Body of pancreas (tissue), 4 donors: ENCODE measurements at places on chromosomes 5 and 9.

- no peak for DNase-seq
Observed at GRCh38 chr5:57004800-57005199, 52.9 kb upstream of the MIER3 start.

DNA sequence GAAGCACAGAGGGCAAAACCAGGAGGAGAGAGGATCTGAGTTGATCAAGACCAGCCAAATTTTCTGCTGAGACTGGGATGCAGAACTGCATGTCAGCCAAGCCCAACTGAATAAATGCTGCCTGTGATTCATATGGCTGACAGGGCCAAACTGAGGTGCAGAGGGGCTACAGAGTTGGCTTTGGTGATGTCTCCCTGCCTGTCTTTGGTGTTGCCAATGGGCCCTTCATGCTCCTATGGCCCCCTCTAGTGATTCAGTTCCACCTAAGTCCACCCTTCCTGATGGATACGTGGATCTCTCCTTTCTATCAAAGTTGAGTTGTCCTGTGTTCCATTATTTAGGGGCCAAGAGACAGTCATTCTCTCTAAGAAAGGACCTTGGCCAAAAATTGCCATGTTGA is 163.6 kb upstream of the TLE4 start:
- DNase-seq: no peak

DNA sequence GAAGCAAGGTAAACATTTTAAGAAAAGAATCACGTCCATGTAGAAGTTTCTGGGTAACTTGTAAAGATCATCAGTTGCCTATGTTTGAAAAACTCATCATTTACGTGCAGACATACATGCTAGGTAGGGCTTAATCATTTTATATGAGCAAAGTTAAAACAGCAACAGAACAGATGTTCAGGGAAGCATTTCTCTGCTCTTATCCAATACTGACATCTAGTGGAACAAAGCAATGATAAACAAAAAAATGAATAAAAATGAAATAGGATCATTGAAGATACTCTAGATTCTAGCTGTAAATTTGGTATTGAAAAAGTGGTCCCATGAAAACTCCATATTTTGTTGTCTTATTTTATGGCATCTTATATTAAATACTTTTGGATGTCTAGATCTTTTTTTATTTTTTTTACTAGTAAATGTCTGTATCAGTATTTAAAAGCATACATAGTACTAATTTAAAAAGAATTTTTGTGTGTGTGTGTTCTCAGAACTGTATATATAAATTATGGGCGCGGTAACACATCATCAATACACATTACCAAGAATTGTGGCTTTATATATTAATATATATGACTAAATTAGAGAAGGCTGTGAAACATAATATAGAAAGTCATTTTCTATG is 1050.2 kb downstream of the CDH12 start:
- no peak for DNase-seq

DNA sequence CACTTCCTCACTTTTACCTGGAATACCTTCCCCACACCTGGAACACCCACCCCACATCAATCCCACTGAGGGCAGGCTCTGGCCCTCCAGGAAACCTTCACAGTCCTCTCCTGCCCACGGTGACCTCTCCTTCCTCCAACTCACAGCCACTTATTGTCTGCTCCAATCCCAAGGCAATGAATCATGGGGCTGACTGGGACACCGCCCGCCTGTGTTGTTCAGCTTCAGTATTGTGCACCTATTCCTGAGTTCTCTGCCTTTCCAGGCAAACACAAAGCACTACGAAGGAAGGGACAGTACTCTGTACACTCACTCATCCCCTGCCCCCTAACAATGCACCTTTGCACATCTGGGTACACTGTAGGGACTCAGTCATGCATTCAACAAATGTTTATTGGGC is 7.3 kb downstream of the PCDH1 start:
- no peak for DNase-seq

DNA sequence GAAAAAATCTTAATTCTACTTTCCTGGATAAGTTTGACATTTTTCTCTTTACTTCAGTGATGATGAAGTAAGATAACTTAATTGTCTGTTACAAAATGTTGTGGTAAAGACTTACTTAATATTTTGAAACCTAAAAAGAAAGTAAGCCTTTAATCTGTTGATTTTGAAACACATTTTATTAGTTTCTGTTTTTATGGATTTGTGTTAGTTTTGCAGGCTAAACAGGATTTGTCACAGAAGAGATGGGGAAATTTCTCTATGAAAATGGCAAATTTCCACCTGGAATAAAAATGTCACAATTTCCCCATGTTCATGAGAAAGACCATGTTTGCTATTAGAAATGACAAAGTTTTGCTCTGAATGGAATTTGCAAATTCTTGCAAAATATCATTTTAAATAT is 237.1 kb downstream of the RFX3 start:
- DNase-seq: no peak

GRCh38 chr9:117073071-117073470 is 341.8 kb downstream of the ASTN2 start:
- no peak for DNase-seq

DNA sequence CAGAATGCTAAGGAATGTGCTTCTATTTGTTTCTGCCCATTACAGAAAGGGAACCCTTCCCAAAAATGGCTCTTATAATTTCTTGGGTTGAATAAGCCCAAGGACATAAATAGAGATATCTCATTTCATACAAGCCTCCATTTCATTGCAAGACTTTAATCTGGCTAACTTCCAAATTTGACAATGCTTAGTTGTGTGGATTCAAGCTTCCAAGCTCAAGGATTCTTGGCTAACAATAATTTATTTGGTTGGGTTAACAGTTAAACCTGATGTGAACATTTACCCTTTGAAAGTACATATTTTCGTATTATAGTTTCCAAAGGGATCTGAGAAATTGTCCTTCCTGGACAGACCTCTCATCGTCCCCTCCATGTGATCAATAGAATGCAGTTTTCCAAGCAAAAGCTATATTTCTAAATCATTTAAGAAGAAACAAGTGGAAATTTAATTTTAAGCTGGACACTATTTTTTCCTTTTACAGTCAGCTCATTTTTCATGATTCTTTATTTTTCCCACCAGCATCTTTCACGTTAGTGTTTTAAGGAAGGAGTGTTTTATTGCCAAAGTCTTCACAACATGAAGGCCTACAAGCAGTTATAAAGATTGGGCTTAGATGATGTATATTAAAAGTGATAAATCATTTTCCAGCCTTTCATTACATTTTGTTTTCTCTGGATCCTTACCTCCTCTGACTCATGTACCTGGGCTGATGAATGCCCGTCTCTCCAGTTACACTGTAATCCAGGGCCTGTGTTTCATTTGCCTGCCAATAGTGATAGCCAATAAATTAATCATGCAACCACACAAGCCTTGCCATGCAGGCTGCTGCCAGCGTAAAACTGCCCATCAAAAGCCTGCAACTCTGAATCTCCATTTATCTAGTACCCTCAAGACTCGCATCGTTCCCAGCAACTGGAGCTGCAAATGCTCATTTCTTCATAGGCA is 176.7 kb downstream of the NTRK2 start:
- no peak for DNase-seq

DNA sequence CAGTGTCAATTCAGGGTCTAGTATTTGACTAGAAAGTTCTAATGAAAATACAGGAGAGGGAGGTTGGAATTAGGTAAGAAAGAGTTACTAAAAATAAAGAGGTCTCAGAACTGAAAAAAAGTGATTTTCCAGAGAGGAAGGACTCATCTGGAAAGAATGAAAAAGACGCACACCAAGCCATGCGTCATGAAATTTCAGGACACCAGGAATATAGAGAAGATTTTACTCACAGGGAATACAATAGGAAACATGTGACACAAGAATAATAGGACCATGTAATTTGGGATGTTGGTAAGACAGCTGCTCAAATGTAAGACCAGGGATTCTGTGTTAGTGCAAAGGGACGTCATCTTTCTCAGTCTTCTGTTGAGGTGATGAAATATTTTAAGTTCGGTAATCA is 224.7 kb downstream of the GDNF start:
- DNase-seq: no peak
